AG09309 (cell line): ENCODE measurements at places on chromosomes 12 and 14.

DNA sequence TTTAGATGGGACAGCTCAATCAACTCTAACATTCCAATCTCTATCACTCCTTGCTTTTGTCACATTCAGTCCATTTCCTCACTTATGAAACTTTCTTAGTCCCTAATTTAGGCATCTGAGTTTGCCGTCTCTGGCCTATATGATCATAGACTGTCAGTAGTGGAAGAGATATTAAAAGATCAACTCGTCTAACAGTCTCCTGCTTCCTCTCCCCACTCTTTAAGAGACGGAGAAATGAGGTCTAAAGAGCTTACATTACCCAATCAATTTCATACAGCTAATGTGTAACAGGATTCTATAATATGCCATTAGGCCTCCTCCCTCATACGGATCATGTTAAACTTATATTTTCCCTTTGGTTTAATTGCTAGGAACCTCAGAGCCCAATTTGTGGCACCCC, 6.5 kb upstream of the ATP23 start:
- no peak for DNase-seq

DNA sequence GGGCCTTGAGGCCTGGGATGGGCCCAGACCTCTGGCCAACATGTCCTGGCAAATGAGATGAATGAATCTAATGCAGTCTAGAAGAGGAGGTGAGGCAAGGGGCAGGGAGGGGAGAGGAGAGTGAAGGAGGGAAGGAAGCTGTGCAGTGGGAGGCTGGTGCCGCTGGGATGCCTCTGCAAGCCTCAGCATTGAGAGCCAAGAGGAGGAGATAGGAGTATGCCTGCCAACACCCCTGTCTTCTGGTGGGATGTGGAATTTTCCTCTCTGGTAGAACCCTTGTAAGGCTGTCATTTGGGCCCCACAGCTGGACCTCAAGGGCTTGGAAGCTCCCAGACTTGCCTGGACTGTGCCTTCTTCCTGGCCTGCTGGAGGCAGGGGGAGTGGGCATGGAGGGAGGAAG, 21.9 kb downstream of the KRT80 start:
- DNase-seq: no peak

- DNase-seq: no peak
Observed at GRCh38 chr12:91604897-91605296, 422.3 kb upstream of the DCN start.

DNA sequence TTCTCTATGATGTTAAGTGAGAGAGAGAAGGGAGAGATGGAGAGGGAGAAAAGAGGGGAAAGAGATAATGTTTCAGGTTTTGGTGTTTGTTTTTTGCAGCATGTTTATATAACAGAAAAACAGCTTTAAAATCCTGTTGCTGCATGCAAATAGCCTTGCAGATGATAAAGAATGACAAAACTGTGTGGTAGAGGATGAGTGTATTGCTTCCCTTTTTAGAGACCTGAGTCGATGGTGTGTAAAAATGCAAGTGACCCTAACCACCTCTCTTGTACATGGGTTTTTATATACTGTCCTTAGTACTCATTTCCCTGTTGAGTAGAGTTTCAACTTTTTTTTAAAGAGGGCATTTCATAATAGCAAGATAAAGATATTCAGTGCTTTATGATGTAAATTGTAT, 249.1 kb downstream of the AKAP6 start:
- no peak for DNase-seq

- DNase-seq: no peak
Observed at GRCh38 chr12:28223025-28223554, 32.8 kb downstream of the CCDC91 start.

DNA sequence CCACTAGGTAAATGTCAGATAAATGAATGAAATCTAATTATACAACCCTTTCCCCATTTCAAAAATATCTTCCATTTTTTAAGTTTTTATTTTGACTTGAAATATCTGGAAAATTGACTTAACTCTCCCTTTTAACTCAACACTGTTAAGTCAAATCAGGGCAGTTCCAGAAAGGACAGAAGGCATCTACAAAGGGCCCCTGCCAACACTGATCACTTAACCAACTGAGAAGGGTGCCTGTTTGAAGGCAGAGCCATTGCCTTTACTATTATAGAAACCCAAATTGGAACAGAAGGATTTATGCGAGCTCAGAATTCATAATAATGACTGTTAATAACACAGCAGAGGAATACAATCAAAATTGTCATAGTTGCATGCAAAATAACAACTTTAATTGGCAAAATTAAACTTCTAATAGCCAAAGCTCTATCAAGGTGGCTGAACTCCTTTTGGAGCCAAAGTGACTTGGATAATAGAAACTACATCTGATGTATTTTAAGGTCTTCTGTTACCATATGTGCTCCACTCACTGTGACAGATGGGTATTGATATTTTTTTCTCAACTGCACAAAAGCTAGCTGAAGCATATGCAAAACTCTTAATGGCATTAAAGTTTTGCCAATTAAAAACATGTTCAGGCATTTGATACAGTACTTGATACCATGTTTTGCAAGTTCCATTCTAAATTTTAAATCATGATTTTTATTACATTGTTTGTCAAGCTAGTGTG, 383.8 kb downstream of the NOVA1 start:
- no peak for DNase-seq

DNA sequence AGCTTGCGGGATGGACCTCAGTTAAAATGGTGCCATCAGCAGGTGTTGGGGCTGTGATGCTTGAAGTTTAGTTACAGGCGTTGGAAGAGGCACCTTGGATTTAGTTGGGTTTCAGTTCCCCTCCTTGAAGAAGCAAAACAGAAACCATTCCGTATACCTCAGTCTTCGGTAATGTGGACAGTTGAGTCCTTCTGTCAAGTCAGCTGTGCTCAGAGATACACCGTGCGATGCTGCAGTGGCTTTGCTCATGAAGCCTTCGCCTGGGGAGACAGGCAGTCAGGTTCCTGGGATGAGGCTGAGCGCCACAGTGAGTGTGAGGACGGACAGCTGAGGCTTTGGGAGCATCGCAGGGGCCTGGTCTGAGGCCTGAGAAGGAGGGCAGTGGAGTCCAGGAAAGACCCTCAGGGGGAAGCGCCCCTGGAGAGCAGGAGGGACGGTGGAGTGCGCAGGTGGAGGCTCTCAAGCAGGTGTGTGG, 7.4 kb downstream of the RAN start:
- no peak for DNase-seq

GRCh38 chr12:58288190-58288589, 346.8 kb downstream of the ATP23 start:
- DNase-seq: peak; percentile 13

- DNase-seq: peak; percentile 97
Observed at GRCh38 chr14:61472011-61472672, 150.8 kb downstream of the PRKCH start.

- no peak for DNase-seq
Observed at GRCh38 chr12:4562034-4562657, at the start of gene DYRK4. DYRK4 (plus strand) TSS chr12:4562208; CDS start chr12:4562246, 38 bp downstream.

GRCh38 chr12:68102731-68103130, 56.8 kb downstream of the IFNG start:
- DNase-seq: no peak

DNA sequence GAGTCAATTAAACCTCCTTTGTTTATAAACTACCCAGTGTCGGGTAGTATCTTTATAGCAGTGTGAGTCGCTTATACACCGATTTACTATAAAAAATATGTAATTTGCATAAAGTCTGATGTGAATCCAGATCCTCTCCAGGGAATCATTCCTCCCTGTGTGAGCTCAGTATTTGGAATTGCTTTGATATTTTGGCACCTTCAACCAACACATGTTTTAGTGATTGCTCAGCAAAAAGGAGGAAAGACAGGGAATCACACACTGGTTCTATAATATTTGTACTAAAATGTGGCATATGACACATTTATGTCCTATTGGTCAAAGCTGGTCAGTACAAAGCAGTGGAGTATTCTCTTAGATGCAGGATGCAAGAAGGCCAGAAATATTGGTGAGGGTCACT, 703.9 kb upstream of the ATXN7L3B start:
- no peak for DNase-seq

- DNase-seq: no peak
Observed at GRCh38 chr14:28774764-28775735, 8.5 kb downstream of the FOXG1 start.

DNA sequence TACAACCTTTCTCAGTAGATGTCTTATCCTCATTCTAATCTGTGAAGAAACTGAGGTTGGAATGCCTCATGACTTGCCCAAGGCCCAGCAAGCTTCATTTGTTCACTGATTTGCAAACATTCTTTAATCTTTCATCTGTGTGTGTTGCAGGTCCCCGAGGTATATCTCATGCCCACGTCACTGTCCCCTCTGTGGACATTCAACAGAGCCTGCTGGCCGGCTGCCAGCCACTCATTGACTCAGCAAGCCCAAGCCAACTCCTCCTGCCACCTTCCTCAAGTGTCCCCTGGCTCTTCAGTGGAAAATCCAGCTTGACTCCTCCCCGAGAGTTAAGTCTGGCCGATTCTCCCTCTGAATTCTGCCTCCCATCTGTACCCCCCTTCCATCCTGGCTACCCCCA, 1.9 kb upstream of the DCAF4 start:
- DNase-seq: no peak

DNA sequence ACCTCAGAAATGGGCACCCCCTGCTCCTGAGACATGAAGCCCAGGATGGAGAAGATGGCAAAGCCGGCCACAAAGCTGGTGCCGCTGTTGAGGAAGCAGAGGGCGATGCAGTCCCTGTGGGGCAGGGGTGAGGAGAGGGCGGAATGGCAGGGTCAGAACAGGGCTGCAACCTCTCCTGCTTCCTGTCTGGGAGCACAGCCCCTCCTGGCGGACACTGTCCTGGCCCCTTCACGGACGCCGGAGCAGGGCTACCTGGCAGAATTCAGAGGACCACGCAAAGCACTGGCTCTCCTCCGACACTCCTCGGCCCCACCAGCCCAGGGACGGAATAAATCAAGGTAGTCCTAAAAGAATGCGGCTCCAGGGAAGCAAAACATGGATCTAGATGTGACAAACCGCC, 12.4 kb upstream of the SLC6A12 start:
- DNase-seq: no peak

- peak; percentile 32 for DNase-seq
Observed at GRCh38 chr12:123141615-123142517, 9.0 kb downstream of the PITPNM2 start.

GRCh38 chr12:18267427-18268099, 6.2 kb downstream of the PIK3C2G start:
- DNase-seq: no peak

- no peak for DNase-seq
Observed at GRCh38 chr12:48826209-48826855, 8.0 kb downstream of the CACNB3 start.

- no peak for DNase-seq
Observed at GRCh38 chr14:103840014-103840413, 7.4 kb downstream of the PPP1R13B start.

DNA sequence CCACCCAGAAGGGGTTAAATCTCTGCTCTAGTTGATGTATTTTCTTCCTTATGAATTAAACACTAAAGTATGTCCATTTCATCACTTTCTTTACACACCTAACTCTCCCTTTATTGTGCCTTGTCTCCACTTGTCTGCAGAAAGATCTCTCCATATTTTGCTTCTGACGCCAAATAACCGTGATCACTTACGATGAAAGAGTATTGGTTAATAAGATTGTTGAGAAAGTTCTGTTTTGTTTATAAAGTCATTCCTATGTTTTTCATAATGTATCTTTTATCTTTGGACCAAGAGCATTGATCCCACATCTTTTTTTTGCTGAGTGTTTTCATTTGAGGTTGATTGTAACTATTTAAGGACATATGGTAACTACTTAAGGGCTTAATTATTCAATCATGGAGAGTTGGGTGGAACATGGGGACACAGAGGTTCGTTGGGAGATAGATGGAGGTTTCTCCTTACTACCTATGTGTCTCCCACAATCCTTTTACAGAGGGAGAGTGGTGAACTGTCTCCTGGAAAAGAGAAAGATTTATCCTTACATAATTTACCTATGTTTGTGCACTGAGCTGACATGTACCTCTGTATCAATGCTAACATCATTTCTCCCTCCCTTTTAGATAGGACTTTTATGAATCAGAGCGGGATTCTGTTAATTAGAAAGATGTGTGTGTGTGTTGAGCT, 120.7 kb upstream of the SLC38A2 start:
- no peak for DNase-seq

DNA sequence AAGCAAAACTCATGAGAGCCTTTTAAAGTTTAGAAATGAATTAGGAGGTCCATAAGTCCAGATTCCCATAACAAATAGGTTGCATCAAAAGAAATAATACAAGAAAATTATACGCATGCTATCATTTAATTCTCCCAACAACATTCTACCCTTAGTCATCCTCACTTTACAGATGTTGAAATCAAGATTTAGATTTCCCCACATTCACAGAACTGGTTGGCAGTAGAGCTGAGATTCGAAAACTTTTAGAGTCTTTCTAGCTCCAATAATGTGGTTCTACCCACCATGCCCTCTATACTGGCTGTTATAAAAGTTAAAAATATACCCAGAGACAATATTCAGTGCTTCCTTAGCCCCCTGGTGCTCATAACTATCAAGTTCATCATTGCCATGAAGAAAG, 56.6 kb upstream of the METAP2 start:
- DNase-seq: no peak

GRCh38 chr14:64704743-64705380, 638 bp downstream of the PLEKHG3 start:
- DNase-seq: no peak

DNA sequence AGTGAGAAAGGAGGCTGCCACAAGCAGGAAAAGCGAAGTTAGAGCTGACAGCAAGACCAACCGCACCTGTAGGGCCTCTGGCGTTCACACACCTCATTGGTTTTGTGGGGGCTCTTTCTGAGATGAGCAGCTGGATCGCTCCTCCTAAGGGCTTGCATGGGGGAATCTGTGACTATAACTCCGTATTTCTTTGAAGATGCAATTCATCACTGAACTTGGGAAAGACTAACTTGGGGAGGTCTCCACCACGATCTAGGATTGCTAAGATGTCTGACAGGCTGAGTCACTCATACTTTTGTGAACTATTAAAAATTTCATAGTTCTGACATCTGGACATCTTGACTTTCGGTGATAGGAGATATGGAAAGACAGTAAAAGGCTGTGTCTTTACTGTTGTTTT, 173.6 kb downstream of the ETV6 start:
- peak; percentile 87 for DNase-seq

- DNase-seq: no peak
Observed at GRCh38 chr14:73888460-73888725, 1.7 kb downstream of the ZNF410 start.

DNA sequence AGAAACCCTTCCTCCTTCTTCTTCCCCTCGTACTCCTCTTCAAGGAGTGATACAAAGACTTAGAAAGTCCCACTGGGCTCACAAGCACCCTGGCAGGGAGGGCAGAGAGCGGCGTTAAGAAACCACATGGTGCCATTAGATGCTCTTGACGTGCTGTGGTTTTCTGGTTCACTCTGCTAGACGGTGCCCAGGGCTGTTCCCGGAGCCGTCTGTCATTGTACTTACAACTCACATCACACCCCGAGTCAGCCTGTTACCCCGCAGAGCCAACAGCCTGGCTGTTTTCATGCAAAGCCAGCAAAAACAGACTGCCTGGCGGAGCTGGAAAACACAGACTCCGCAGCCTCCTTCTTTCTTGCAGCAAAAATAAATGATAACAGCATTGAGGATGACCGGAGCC, 232.6 kb upstream of the TBX3 start:
- DNase-seq: peak; percentile 46

- no peak for DNase-seq
Observed at GRCh38 chr14:76759589-76759988, 1.7 kb upstream of the VASH1 start.
